Right renal cortex interstitium (tissue), 3 donors: ENCODE measurements at places on chromosomes 12 and 14.

DNA sequence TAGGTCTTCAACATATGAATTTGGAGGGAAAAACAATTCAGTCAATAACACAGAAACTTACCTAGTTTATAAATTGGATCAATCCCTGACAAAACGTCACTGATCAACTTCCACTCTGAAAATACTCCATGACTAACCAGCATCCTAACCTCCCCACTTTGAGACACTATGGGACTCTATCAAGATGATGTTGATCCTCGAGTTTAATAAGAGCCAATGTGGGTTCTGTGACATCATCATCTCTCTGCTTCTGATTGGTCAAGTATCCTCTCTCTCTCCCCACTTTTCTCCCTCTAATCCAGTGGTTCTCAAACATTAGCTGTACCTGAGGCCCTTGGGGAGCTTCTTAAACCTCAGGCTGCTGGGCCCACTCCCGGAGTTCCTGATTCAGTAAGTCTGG lies at the start of gene SMCO2:
Gene SMCO2 (plus strand): TSS at position 301 of the 400 bp plus-strand sequence. CDS start 23,896 bp downstream, outside the sequence.
- no peak for DNase-seq

GRCh38 chr12:100164153-100164704 lies 21.6 kb upstream of the BLTP3B start:
- no peak for DNase-seq

- peak; percentile 61 for DNase-seq
These were observed 11.1 kb downstream of the AQP6 start for GRCh38 chr12:49983892-49984291.

GRCh38 chr12:84767079-84767478 lies 145.5 kb downstream of the SLC6A15 start:
- no peak for DNase-seq

- no peak for DNase-seq
These were observed 73.5 kb upstream of the GPHB5 start for GRCh38 chr14:63392236-63392635.

DNA sequence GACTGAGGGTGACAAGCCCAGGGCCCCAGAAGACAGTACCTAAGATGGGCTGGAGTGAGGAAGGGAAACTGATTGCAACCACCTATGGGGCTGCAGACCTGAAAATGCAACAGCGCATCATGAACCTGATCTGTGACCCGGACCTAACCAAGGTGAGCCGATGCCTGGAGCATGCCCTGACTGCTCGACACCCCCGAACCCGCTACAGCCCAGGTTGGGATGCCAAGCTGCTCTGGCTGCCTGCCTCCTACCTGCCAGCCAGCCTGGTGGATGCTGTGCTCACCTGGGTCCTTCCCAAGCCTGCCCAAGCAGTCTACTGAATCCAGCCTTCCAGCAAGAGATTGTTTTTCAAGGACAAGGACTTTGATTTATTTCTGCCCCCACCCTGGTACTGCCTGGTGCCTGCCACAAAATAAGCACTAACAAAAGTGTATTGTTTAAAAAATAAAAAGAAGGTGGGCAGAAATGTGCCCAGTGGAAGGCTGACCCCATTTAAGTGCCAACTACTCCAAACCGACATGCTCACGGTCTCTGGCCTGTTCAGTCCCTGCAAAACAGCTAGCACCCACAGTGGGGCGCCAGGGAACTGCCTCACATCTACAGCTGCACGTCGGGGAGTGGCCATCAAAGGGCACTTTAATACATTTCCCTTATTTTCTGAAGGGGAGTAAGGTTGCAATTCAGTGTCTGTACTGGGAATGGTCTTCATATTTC lies 4.2 kb downstream of the RDH5 start:
- no peak for DNase-seq

GRCh38 chr14:85545738-85546137 lies 15.8 kb downstream of the FLRT2 start:
- no peak for DNase-seq

DNA sequence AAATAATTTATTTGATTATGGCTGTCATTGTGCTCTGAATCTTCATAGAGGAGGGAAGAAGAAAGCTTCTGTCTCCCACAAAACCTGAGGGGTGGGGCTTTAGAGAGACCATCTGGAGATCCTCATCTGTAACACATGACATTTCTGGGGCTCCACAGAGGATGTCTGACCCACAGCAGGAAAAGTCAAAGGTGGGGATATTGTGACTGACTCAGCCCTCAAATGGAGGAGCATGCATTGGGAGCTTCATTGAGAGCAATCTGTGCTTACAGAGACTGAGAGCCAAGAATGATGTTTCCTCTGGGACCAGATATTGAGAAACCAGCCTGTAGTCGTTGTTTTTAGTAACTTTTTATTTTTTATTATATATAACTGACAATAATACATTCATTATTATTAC lies 158.7 kb downstream of the SYT1 start:
- no peak for DNase-seq

DNA sequence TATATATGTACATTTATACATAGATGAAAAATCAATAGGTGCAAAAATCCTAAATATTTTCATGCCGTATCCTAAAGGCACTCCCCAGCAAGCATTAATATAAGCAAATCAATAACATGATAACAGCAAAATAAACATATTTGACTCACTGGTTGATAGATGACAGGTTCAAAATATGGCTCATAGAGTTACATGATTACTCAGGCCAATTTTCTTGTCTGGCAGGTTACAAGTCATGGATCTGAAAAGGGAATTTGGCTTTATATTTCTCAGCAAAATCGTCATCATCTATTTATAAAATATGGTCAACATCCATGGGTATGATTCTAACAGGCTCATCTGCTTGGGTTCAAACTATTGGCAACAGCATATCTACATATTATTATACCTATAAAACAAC lies 34.9 kb upstream of the SYT1 start:
- no peak for DNase-seq

DNA sequence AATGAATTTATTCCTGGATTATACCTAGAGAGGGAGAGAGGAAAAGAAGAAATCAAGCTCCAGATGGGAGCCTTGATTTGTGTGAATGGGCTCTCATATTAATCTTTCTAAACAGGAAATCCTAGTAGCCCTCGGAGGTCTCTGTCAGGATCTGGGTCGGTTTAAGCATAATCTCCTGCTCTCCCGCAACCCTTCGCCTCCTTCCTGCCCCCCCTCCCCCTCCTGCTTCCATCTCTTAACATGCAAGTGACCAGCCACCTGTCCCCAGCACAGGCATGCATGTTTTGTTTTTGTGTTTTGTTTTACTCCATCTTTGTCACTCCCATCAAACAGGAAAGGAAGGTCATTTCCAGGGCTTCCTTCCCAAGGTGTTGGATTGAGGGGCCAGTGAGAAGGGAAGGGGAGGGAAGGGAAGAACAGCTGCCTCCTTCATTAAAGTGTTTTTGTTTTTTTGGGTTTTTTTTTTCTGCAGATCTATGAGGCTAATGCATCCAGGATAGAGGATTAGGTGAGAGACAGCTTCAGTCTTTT lies 4.8 kb upstream of the KCNA5 start:
- no peak for DNase-seq

DNA sequence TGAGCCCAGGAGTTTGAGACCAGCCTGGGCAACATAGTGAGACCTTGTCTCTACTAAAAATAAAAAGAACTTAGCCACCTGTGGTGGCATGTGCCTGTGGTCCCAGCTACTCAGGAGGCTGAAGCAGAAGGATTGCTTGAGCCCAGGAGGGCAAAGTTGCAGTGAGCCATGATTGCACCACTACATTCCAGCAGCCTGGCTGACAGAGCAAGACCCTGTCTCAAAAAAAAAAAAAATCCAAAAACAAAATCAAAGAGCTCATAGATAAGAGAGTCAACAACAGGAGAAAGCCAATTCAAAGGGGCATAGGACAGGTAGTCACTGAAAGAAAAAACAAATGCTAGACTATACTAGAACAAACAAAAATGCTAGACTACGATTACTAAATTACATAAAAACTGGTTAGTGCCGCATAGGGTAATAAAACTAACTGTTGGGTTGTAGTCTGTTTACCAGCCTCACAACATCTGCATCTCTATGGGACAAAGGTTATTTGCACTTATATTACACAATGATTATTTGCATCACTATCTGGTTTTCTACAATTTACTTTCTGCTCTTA lies 16.6 kb upstream of the EEA1 start:
- no peak for DNase-seq

DNA sequence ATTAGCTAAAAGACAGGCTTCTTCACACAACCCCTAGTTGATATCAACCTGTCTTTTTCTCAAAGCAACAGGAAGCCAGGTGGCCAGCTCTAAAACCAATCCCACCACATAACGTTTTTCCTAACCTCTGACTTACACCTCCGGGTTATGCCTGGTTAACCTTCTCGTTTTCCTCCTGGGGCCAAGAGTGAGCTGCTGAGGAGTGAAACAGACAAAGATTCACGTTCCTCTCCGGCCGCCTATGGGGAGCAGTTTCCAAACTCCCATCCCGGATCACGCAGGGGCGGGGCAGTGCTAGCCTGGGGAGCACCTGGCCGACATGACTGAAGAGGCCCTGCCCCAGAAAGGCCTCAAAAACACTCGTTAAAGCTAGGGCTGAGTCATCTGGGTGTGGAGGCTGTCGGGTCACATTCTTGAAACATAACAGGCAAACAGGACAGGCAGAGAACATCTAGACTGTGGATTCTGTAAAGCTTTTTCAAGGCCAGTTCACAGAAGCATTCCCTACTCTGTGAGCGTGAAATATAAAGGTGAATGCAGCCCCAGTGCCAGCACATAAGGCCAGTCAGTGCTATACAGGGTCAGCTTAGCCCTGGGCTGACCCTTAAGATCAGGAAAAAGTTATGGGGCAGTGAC lies 25.9 kb upstream of the LGALS3 start:
- no peak for DNase-seq

DNA sequence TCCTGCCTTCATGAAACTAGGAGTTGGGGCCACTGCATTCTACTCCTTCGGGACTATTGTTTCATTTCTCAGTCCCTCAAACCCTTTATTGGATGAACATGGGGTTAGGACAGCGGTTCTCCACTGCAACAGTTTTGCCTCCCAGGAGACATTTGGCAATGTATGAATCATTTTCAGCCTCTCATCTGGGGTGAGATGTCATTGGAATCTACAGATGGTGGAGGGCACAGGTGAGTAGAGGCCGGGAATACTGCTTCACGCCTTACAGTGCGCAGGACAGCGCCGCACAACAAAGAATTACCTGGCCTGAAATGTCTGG lies 649 bp upstream of the GNPNAT1 start:
- no peak for DNase-seq

GRCh38 chr14:105249182-105250007 lies 1.1 kb downstream of the BTBD6 start:
- no peak for DNase-seq

- DNase-seq: no peak
These were observed 647 bp upstream of the ESPL1 start for GRCh38 chr12:53267306-53267998.

- DNase-seq: no peak
These were observed 673.0 kb upstream of the LMO3 start for GRCh38 chr12:17278946-17279345.

- no peak for DNase-seq
These were observed 11.9 kb downstream of the PTGDR start for GRCh38 chr14:52279408-52279807.

- no peak for DNase-seq
These were observed 16.6 kb upstream of the TRAF3 start for GRCh38 chr14:102760496-102761193.

GRCh38 chr12:27109334-27110028 lies 27.1 kb upstream of the C12orf71 start:
- DNase-seq: no peak

- DNase-seq: no peak
These were observed 28.2 kb downstream of the TTC7B start for GRCh38 chr14:90788031-90788430.

- no peak for DNase-seq
These were observed 25.4 kb downstream of the CCDC85C start for GRCh38 chr14:99578541-99579101.

DNA sequence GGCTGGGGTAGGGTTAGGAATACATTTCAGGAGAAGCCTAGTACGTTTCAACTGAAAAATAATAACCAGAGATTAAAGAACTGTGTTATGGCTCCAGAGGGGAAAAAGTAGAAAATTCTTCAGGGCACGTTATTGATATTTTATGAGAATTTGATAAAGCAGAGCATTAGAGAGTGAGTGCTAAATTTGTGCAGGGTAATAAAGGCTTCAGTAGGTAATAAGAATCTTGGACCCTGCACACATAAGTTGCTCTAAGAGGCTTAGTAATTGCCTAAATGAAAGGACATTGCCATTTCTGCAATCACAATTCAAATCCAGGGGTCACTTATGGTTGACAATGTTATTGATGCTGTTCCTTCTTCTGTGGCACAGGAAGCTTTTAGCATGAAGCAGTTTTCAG lies 439.4 kb upstream of the DCN start:
- DNase-seq: no peak

DNA sequence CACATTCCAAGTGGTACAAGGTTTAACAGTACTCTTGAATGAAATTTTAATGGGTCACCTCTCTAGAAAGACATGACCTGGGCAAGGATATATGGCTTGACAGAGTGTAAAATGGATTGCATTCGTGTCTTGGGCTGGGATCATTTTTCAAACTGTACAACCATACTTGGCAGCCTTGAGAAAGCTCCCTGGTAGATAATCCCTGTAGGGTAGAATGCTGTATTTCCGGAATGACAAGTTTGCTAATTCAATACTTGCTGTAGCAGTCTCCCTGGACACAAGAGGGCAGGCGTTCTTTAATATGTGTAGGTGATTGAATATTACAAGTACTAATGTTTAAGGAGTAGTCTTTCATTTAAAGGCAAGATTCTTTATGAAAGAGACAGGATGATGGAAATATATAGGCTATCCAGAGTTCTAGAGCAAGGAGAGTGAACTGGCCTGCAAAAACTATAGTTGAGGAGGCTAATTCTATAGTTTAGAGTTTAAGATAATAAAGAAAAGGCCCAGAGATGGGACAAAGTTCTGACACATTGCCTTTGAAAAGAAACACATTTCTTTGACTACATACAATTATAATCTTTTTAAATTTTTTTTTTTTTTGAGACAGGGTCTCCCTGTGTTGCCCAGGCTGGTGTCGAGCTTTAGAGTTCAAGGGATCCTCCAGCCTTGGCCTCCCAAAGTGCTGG lies 53.4 kb downstream of the PLBD1 start:
- peak; percentile 53 for DNase-seq

GRCh38 chr14:89957376-89957775 lies 1.6 kb downstream of the TDP1 start:
- DNase-seq: no peak

DNA sequence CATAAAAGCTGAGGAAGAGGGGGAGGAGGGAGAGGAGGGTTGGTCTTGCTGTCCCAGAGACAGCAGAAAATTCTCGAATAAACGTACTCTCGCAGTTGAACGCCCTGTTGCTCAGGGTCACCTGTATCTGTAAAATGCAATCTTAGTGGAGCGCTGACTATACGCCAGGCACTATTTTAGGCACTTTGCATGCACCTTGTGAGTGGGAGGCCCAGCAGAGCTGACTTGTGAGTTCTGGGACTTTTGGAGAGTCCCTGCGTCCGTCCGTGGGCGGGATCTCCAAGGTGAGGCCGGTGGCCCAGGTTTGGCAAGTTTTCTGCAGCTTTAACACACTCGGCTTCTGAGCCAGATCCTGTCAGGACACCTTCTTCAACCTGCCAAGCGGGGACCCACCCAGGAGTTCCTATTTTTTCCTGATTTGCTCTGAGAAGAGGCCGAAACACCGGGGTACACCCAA lies 32.5 kb upstream of the PLEKHG6 start:
- DNase-seq: no peak

- no peak for DNase-seq
These were observed 25.8 kb downstream of the SNRNP35 start for GRCh38 chr12:123483602-123484248.

- DNase-seq: no peak
These were observed 710.4 kb upstream of the FLRT2 start for GRCh38 chr14:84819528-84819927.
